ENCODE measurements at places on chromosomes 13 and 19. TPM values are rescaled to one million over a fixed set of nuclear protein-coding genes. Genes with fewer than 3 reads are reported as not detected.

The ATP4A gene
- not detected for total RNA-seq

The C13orf42 gene
- total RNA-seq: not detected

The LRRC63 gene
- not detected for total RNA-seq

The TSHZ3 gene
- 22.8 TPM for total RNA-seq

The CPT1C gene
- 11.7 TPM for total RNA-seq

The KLK14 gene
- not detected for total RNA-seq

The IZUMO2 gene
- total RNA-seq: not detected

The TNFSF13B gene
- total RNA-seq: 8.1 TPM

The TJP3 gene
- total RNA-seq: not detected

Data from placental pericyte (primary cell).